Karpas-422 (cell line): ENCODE measurements at places on chromosomes 2 and 18. TPM values are rescaled to one million over a fixed set of nuclear protein-coding genes. Genes with fewer than 3 reads are reported as not detected.

GRCh38 chr2:232584238-232584637 lies 33.7 kb downstream of the EIF4E2 start:
- H3K27me3 ChIP-seq = no peaks in the 10 kb centered on the region
- H3K27ac ChIP-seq = no peak overlapping the region
- 0 out of 2 replicates have a peak, but pooled peaks cover 3% of the 10 kb centered on the region for H3K36me3 ChIP-seq
- DNase-seq = no peak
- no peak overlapping the region for H3K4me3 ChIP-seq
- H3K4me1 ChIP-seq = peaks cover 19% of the 10 kb centered on the region

- H3K27ac ChIP-seq = no peak overlapping the region
- DNase-seq = no peak
- H3K27me3 ChIP-seq = no peaks in the 10 kb centered on the region
Measured at GRCh38 chr2:57869758-57870344, 176.8 kb upstream of the VRK2 start.

- no peaks in the 10 kb centered on the region for H3K36me3 ChIP-seq
- H3K4me1 ChIP-seq = peaks cover 13% of the 10 kb centered on the region
- H3K4me3 ChIP-seq = no peak overlapping the region
- DNase-seq = no peak
- no peaks in the 10 kb centered on the region for H3K27me3 ChIP-seq
- no peak overlapping the region for H3K27ac ChIP-seq
Measured at GRCh38 chr18:3610813-3611212, 160.8 kb downstream of the TGIF1 start.

DNA sequence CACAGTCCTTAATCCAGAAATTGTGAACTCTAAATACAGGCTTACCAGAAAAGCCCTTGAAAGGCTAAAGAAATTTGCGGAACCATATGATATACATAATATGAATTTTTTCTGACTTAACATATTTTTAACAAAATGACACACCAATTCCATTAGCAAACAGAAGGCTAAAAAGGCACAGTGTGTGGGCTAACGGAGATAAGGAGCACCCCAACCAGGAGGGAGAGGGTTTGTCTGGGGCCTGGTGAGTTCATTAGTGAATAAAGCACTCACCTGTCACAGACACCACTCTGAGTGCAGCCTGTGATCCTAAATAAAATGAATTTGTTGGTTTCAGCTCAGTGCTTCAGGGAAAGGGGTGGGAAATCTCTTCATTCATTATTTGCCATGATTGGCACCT lies 2.7 kb upstream of the FECH start:
- H3K27ac ChIP-seq = no peak overlapping the region
- H3K4me3 ChIP-seq = no peak overlapping the region
- no peak for DNase-seq
- H3K27me3 ChIP-seq = no peaks in the 10 kb centered on the region
- peaks cover 18% of the 10 kb centered on the region for H3K4me1 ChIP-seq
- H3K36me3 ChIP-seq = no peaks in the 10 kb centered on the region

DNA sequence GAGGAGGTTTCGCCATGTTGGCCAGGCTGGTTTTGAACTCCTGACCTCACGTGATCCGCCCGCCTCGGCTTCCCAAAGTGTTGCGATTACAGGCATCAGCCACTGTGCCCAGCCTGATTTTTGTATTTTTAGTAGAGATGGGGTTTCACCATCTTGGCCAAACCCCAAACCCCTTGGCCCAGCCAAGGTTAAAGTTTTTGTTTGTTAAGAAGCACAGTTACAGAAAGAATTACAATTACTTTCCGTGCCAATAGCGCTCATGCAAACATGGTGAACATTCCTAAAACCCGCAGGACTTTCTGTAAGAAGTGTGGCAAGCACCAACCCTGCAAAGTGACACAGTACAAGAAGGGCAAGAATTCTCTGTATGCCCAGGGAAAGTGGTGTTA lies 26.1 kb downstream of the ITSN2 start:
- no peaks in the 10 kb centered on the region for H3K36me3 ChIP-seq
- no peak for DNase-seq
- peaks cover 78% of the 10 kb centered on the region for H3K4me1 ChIP-seq

- no peak for DNase-seq
- H3K36me3 ChIP-seq = no peaks in the 10 kb centered on the region
- H3K27ac ChIP-seq = no peak overlapping the region
- H3K27me3 ChIP-seq = no peaks in the 10 kb centered on the region
- no peaks in the 10 kb centered on the region for H3K4me1 ChIP-seq
- no peak overlapping the region for H3K4me3 ChIP-seq
Measured at GRCh38 chr2:162244541-162245031, 1.3 kb upstream of the FAP start.

Gene DNAJC27
- 6.3 and 6.7 TPM in 2 replicates for total RNA-seq

Gene UGT1A3
- not detected in 2 replicates for total RNA-seq

Gene HAAO
- not detected in 2 replicates for total RNA-seq

Gene ARHGAP28
- not detected in 2 replicates for total RNA-seq

Gene CHRND
- not detected in 2 replicates for total RNA-seq

Gene MPV17
- total RNA-seq = 103 and 126 TPM in 2 replicates
